ENCODE measurements at places on chromosomes 5 and 9.

DNA sequence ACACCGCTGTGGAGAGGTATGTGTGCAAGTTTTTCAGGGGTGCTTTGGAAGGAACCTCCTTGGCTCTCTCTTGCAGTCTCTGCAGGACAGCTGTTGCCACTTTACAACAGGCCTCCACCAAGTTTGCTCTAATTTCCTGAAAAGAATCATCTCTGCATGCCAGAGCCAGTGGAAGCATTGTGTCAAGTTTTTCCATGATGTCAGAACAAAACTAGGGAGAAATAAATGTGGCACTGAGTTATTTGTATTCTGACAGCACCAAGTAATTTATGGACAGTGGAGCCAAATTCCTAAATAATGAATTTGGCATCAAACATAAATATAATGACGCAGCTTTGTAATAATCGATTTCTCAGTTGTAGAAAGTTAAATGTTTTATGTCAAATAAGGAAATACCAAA, 146.9 kb downstream of the KIAA0825 start:
- DNase-seq, result peak; percentile 40

- no peak for DNase-seq
Measured at GRCh38 chr9:20558566-20559016, 63.7 kb downstream of the MLLT3 start.

GRCh38 chr9:87862536-87863268, 20.0 kb upstream of the SPATA31E1 start:
- no peak for DNase-seq

DNA sequence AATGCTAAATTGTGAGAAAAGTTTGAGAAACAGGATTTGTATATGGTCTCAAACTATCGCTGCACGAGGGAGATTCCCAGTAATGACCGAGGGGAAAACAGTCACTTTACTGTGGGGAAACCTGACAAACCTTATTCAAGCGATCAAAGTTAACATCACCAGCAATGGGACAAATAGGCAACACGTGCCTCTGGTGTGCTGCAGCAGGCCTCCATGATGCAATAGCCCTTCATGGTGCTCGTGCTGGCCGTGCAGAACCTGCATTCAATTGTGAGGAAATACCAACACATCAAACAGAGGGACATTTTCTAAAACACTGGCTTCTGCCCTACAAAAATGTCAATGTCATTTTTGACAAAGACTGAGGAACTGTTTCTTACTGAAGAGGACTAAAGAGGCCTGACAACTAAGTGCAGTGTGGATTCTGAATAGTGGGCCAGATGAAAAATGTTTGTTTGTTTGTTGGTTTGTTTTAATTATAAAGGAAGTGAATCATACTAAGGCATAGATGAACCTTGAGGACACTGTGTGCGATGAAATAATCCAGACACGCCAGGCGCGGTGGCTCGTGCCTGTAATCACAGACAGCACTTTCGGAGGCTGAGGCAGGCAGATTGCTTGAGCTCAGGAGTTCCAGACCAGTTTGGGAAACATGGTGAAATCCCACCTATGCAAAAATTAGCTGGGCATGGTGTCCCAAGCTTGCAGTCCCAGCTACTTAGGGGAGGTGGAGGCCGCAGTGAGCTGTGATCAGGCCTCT, 17.6 kb upstream of the MARCHF6 start:
- no peak for DNase-seq

GRCh38 chr9:85703398-85703797, 38.4 kb downstream of the AGTPBP1 start:
- no peak for DNase-seq

GRCh38 chr9:37248651-37249163, 128.3 kb downstream of the ZCCHC7 start:
- no peak for DNase-seq

GRCh38 chr9:4228606-4229005, 71.3 kb downstream of the GLIS3 start:
- peak; percentile 27 for DNase-seq

- no peak for DNase-seq
Measured at GRCh38 chr5:93592883-93593282, 9.9 kb downstream of the NR2F1 start.

- DNase-seq, result no peak
Measured at GRCh38 chr5:142819292-142819691, 49.1 kb downstream of the ARHGAP26 start.

DNA sequence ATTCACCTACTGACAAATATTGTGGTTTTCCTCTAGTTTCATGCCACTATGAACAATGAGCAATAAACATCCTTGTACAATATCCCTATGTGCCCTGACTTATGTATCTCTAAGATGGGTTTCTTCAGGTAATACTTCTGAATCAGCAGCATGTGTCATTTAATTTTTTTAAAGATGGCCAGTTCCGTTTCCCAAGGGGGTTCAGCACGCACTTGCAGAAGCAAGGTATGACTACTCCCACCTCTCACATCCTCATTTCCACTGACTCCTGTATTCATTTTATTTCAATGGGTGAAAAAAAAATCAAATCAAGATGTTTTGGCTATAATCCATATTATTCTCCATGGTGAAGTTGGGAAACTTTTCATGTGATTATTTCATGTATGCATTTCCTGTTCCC, 14.7 kb upstream of the ADAMTS19 start:
- DNase-seq, result no peak

DNA sequence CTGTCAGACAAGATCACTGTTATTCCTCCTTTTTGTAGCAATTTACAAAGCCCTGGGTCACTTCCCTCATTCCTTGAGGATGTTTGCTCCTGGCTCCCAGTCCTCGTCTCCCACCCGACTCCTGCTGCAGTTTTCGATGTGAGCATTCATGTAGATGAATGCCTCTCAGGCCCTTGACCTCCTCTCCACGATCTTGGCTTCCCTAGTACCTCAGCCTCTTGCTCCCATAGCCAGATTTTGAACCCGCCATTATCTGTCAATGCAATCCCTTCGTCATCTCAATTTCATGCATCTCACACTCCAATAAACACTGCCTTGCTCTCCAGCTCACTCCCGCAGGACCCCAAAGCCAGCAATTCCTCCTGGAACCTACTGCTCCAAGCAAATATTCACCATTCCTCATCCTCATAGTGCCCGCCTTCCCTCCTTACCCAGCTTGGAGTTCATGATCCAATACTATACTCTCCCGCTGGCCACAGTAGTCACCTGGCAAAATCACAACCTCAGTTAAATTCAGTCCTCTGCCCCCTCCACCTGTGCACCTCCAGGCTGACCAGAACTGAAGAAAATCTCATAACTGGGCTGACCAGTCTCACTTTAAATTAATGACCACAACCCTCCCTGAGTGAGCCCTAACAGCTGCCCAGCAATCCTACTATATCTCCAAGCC, 35.1 kb upstream of the JADE2 start:
- DNase-seq, result no peak

- no peak for DNase-seq
Measured at GRCh38 chr9:73059247-73059646, 92.4 kb upstream of the ANXA1 start.

DNA sequence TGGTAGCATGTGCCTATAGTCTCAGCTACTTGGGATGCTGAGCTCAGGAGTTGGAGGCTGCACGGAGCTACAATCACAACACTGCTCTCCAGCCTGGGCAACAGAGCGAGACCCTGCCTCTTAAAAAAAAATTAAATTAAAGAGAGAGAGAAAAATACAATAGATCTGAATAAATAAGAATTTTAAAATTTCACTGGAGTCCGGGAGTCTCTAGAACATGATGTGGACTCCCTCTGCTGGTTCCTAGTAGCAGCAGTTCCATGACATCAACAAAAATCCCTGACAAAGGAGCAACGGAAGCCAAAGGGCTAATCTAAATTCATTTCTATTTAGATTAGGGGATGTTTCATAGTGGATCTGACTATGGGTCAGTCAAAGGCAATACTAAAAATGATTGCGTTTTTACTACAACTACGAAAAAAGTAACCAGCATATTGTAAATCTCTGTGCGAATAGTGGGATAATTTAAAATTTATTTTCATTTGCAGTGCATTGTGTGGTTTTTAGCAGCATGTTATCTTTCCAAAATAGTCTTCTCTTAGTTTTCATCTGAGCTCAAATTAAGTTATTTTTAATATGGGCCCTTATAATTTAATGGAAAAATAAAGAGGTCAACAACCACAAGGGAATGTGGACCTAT, 6.7 kb downstream of the INIP start:
- DNase-seq, result peak; percentile 38

DNA sequence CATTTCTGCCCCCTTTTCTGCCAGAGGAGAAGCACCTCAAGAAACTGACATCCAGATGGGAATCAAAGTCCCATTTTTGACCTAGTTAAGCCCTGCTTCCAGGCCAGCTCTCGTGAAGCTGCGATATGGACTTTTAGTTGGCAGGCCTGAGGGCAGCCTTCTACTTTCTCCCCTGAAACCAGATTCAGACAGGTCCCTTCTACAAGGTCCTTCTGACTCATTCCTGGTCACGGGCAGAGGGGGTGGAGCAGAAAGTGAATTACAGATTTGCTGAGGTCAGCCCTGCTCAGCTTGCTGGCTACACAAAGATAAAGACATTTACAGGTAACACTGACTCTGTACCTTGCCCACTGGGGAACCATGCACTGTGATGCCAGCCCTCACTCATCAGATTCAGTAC, 52.8 kb upstream of the TUT7 start:
- DNase-seq, result no peak

DNA sequence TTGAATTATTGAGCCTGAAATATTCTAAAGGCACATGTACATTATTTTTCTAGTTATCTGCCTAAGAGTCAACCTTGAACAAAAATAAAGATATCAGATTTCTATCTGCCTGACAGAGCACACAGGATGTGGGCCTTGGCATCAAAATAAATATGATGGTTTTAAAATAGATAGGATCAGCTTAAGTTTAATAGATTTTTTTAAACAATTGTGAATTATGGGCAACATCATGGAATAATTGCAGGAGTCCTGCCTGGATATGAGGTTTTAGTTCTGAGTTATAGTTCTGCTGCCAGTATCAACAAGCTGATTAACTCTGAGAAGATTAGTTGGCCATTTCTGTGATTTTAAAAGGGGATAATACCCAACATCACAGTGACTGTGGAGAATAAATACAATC, 107.0 kb upstream of the PCA3 start:
- no peak for DNase-seq

DNA sequence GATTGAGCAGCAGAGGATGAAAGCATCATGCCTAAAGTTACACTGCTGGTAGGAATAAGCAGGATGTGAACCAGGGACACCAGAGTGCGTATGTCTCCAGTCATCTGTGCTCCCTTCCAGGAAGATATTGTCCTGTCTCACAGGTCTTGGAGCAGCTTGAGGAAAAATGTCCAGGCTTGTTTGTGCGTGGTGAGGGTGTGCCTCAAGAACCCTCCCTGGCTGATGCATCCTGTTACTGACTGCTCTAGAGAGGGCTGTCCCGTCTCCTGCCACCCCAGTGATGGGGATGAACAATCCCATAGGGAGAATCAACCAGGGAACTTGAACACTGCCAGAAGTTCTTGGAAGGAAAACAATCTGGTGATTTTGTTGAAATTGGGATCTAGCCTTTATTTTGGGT, 132.0 kb downstream of the INSYN2B start:
- no peak for DNase-seq

GRCh38 chr9:13107008-13107407, 172.5 kb downstream of the MPDZ start:
- no peak for DNase-seq

- DNase-seq, result no peak
Measured at GRCh38 chr5:124692324-124692723, 54.1 kb downstream of the ZNF608 start.

DNA sequence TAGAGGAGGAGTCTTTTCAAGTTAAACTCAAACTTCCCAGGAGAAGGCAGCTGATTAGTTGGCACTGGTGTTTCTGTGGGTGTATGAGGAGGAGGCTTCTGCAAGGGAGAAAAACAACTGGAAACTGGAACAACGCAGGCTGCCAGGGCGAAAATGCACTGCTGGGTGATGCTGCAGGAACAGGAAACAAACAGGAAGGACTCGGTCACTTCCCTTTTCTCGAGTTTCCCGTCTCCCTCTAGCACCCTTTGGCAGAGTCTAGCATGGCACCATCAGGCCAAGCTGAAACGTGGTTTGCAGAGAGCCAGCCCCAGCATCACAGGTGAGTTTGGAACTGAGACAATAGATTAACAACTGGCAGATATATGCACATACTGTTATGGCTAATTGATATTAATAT, 77.5 kb upstream of the CAST start:
- DNase-seq, result no peak

DNA sequence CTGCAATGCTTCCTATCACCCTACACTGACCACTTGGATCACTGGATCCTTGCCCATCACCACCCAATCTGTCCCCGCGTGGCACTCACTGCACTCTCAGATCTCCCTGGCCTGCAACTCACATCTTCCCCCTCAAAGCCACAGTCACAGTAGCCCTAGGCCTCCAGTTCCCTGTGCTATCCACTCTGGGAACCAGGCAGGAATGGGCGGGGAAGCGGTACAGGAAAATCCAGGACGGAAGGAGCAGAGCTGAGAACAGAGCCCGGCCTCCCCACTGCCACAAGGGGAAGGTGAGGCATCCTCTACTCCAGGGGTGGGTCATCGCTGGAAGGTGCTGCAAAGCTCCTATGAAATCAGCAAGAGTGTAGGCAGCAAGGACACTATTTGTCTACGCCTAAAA, 102.6 kb downstream of the ESM1 start:
- DNase-seq, result no peak

GRCh38 chr9:26169708-26170107, 491.5 kb upstream of the TUSC1 start:
- DNase-seq, result no peak

DNA sequence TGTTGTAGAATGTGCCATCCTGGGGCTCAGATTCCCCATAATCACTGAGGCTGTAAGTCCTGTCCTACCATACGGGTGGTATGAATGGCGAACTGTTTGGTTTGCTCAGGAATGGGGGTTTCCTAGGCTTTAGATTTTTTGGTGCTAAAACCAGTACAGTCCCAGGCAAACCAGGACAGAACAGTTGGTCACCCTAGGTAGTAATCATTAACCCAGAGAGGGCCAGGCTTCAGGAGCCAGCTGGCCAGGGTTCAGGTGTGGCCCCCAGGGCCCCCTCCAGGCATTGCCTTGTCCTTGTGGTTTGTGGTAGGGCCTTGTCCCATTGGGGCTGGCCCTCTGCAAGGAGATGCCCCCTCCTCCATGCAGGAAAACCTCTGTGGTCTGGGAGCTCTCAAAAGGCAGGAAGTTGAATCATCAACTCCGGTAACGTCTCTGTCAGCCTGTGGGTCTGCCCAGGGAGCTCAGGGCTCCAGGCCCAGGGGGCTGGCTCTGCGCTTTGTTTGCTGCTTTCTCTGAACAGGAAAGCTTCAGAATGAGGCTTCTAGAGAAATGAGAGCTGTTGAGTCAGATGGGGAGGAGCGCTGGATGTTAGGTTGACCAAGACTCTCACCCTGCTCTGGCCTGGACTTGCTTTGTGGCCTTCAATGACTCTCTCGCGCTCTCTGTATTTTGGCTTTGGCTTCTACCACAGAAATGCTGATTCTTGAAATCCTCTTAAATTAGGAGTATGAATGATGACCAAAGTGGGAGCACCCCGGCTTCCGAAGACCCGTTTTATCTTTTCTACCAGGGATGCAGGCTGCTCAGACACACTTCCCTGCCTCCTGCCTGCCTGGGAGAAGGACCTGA, 22.2 kb upstream of the JADE2 start:
- DNase-seq, result peak; percentile 34

DNA sequence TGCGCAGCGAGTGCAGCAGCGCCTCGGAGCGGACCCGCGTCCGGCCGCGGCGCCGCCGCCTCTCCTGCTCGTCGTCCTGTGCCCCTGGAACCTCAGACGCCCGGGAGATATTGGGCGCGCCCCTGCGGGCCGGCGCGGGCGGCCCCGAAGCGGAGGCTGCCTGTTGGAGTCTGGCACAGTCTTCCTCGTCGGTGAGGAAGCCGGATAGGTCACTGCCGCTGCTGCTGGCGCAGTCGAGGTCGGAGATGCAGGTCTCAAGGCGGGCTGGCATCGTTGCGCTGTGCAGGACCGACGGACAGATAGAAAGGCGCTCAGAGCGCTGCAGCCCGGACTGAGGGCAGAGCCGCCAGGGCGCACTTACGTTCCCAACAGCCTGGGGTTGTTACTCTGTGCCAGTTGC, 344 bp downstream of the NEUROG1 start:
- no peak for DNase-seq

All from SK-N-SH (cell line).